Effector CD4-positive, alpha-beta T cell (primary cell): ENCODE measurements at places on chromosomes 7 and 10.

GRCh38 chr7:37333075-37333474 lies 115.6 kb downstream of the ELMO1 start:
- DNase-seq, result no peak

DNA sequence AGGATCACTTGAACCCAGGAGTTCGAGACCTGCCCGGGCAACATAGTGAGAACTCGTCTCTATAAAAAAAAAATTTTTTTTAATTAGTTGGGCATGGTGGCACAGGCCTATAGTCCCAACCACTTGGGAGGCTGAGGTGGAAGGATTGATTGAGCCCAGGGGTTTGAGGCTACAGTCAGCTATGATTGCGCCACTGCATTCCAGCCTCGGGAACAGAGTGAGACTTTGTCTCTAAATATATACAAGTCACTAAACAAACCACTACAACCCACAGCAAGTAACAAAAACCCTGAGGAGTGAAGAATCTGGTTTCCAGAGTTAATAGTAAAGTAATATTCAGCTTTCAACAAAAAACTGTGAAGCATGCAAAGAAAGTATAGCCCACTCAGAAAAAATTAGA lies 32.7 kb upstream of the HHEX start:
- no peak for DNase-seq

DNA sequence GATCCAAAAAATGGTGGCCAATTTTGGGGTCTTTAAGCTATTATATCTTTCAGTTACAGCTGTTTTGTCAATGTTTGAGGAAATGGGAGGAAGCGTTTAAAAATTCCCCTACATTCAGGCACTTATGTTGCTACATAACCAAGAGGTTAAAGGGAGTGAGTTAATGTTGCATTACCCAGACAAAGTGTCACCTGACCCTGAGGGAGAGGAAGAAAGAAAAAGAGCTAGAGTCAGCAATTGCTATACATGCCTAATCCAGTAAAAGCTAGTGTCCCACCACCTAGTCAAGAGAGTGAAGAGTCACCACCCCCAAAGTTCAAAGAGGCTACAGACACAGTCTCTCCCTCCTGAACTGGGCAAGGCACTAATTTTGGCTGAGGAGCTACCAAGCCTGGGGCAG lies 69.5 kb upstream of the ZNF92 start:
- no peak for DNase-seq

DNA sequence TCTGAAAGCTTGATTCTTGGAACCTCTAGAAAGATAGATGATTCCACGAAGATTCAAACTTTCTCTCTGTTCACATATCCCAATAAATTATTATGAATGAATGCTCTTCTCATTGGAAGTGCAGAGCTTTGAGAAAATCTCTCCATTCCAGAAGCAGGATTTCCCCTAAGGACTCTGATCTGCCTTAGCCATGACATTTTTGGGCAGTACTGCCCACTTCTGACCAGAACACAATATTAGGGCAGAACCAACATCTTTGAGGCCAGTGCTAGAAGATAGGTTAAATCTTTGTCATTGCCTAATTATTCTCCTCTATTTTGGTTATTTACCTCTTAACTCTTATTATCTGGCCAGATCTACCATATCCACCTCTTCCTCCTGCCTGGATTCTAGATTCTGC lies 49.9 kb downstream of the ARMC3 start:
- DNase-seq, result no peak

GRCh38 chr10:13018171-13018570 lies 16.7 kb upstream of the CCDC3 start:
- DNase-seq, result no peak

DNA sequence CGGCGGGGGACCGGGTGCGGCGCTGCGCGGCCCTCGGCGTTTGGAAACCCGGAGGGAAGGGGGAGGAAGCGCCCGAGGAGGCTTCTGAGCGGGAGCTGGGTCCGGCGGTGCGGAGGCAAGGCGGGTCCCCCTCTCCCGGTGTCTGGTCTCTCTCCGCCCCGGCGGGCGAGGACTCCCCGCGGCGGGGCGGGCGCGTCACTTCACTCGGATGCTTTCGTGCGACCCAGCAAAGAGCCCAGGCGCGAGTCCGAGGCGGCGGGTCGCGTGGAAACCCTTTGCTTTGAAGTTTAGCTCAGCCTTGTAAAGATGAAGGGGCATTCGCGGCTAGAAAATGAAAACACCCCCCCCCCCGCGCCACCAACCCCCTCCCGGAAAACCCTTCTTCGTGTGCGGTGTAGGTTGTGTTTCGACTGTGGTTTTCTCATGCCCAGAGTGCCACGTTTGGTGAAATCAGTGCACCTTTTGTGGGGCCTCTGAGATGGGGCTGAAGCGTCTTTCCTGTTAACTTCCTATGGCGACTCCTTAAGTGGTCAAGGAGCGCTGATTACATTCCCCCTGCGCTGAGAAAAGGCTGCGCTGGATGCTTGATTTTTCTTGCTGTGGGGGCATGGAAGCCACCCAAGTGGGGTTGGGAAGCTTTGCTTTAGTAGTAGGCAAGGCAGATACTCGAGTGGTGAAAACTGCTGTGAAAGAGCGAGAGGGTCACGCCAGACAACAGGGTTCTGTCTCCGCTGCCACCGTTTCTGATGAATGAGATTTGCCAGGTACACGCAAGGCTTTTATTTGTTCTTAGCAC lies 876 bp downstream of the GNAI1 start:
- no peak for DNase-seq

GRCh38 chr7:45082031-45082830 lies 6.5 kb downstream of the NACAD start:
- no peak for DNase-seq

DNA sequence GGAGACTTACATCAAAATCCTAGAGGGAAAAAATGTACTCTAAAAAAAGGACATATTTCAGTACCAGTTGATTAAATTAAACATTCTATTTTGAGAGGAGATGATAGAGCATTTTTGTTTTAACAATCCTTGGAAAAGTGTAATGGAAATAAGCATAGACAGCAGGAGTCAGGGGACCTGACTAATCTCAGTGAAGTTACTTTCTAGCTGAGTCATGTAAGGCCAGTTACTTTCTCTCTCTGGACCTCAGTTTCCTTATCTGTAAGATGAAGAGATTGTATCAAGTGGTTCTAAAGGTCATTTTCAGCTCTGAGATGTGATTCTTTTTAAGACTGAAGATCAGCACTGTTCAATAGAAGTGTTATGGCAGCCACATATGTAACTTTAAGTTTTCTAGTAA lies 44.1 kb downstream of the VTI1A start:
- no peak for DNase-seq

GRCh38 chr10:48627984-48628609 lies 23.2 kb upstream of the ARHGAP22 start:
- DNase-seq, result no peak

GRCh38 chr10:54133203-54133602 lies 667.8 kb downstream of the PCDH15 start:
- DNase-seq, result no peak

- peak; percentile 93 for DNase-seq
These were observed at the start of gene GRK5 for GRCh38 chr10:119207366-119207666. TSS of gene GRK5 (plus strand) at chr10:119207571. CDS start at chr10:119207918, 347 bp downstream.

DNA sequence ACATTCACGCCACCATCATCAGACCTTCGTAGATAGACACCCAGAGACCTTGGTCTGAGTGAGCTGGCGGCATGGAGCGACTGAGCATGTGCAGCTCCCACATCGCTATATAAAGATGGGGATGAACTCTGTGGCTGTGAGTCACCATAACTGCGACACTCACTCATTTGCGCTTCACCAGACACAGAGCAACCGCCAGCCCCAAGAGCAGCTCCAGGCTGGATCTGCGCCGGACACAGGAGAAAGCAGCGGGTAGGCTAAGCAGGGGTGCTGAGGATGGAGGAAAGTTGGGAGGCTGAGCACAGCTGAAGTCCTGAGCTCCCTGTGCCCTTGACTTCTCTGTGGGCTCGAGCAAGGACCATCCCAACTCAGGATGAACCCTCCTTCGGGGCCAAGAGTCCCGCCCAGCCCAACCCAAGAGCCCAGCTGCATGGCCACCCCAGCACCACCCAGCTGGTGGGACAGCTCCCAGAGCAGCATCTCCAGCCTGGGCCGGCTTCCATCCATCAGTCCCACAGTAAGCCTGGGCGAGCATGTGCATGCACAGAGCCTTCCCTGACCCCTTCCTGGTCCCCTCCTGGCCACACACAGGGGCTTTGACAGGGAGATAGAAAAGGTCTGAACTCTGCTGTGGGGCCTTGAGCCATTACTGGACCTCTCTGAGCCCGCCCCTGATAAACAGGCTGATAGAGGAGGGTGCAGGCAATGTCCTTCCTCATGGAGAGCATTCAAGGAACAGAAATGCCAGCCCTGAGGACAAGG lies at the start of gene OPN4:
Gene OPN4, plus strand, starts transcription at position 137 of the 762 bp plus-strand sequence. Its CDS starts 237 bp downstream, at position 374.
- no peak for DNase-seq

GRCh38 chr10:114458955-114459354 lies 54.7 kb upstream of the AFAP1L2 start:
- DNase-seq, result no peak

DNA sequence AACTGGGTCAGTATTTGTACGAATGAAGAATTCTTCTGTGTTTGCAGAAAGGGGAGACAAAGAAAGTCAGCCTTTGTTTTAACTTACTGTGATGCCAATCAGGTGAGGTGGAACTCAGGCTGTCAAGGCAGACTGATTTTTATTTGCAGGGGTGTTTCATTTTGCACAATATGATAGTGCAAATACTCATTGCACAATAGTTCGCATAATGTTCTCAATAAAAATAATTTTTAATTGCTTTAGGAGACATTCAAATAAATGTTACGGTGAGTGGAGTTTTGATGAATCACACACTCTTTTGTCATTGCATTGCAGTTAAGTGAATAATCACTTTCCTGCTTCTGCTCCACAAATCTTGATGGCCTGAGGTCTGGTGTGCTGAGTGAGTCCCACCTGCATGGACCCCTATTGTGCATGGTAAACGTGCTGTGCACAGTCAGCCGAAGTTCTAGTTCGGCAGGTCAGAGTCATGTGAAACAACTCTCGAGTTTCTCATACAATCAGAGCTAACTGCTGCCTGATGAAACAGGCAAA lies 141.3 kb upstream of the FZD8 start:
- DNase-seq, result no peak

GRCh38 chr10:116026315-116026714 lies 246.7 kb downstream of the GFRA1 start:
- DNase-seq, result no peak

GRCh38 chr10:3652886-3653285 lies 132.1 kb downstream of the KLF6 start:
- DNase-seq, result no peak

DNA sequence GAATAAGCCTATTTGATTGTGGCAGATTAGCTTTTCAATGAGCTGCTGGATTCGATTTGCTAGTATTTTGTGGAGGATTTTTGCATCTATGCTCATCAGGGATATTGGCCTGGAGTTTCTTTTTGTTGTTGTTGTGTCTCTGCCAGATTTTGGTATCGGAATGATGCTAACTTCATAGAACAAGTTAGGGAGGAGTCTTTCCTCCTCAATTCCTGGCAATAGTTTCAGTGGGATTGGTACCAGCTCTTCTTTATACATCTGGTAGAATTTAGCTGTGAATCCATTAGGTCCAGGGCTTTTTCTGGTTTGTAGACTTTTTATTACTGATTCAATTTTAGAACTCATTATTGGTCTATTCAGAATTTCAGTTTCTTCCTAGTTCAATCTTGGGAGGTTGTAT lies 43.4 kb upstream of the KLF14 start:
- DNase-seq, result no peak
